ENCODE measurements at places on chromosomes 12 and 14. TPM values are rescaled to one million over a fixed set of nuclear protein-coding genes. Genes with fewer than 3 reads are reported as not detected.

GRCh38 chr12:105622846-105623736, 292.6 kb downstream of the C12orf75 start:
- no peak overlapping the region for H3K27ac ChIP-seq
- no peaks in the 10 kb centered on the region for H3K27me3 ChIP-seq
- H3K4me1 ChIP-seq: no peaks in the 10 kb centered on the region
- H3K36me3 ChIP-seq: no peaks in the 10 kb centered on the region
- no peak overlapping the region for H3K4me3 ChIP-seq
- DNase-seq: no peak

DNA sequence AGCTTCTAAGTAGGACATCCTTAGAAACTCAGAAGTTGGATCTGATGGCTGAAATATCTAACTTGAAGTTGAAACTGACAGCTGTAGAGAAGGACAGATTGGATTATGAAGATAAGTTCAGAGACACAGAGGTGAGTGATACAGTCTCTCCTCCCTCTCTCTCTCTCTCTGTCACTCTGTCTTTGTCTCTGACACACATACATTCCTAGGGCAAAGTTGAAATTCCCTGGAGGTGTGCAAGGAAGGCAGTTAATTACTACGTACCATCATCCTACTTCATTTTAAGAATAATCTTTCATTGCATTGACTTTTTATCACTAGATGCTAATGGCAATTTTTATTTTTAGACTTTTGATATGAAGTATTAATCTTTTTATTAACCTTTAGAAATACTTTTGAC, 46.2 kb upstream of the REP15 start:
- no peak overlapping the region for H3K4me3 ChIP-seq
- H3K36me3 ChIP-seq: peaks cover 8% of the 10 kb centered on the region
- DNase-seq: no peak
- peaks cover 6% of the 10 kb centered on the region for H3K4me1 ChIP-seq

LYZ gene
- 141 TPM for total RNA-seq

DNA sequence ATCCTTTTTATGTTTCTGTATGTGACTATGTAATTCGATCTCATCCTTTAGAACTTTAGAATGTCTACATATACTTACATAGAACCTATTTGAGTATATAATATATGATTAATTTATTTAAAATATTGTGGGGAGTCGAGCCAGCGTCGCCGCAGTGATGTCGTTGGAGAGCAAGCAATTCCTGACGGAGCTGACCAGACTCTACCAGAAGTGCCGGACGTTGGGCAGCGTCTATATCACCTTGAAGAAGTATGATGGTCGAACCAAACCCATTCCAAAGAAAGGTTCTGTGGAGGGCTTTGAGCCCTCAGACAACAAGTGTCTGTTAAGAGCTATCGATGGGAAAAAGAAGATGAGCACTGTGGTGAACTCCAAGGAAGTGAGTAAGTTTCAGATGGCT, 6.4 kb upstream of the CD27 start:
- DNase-seq: no peak
- no peaks in the 10 kb centered on the region for H3K27me3 ChIP-seq
- H3K36me3 ChIP-seq: no peaks in the 10 kb centered on the region
- no peaks in the 10 kb centered on the region for H3K4me1 ChIP-seq
- H3K4me3 ChIP-seq: no peak overlapping the region
- no peak overlapping the region for H3K27ac ChIP-seq

SERPINA12 gene
- total RNA-seq: not detected

DNA sequence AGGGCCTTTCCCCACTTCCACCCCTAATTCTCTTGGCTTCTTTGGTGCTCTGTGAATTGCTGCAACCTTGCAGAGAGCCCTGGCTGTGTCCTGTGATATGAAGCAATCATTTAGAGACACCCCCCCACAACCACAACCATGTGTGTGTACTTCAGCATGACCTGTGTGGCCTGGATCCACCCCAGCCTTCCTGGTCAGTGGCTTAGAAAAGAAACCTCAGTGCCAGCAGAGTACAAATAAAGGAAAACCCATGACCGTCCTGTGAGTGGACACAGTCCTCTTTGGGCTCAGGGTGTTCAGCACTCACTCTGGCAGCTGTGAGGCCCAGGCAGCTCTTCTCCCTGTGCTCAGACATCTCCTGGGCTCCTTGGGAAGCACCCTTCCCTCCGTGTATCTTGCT, 206.6 kb upstream of the DIO3 start:
- peak; percentile 8 for DNase-seq
- H3K4me3 ChIP-seq: no peak overlapping the region
- no peaks in the 10 kb centered on the region for H3K4me1 ChIP-seq

NFATC4 gene
- 3.6 TPM for total RNA-seq

AKAP6 gene
- total RNA-seq: 1.7 TPM
